ENCODE measurements at places on chromosomes 12 and 14.

DNA sequence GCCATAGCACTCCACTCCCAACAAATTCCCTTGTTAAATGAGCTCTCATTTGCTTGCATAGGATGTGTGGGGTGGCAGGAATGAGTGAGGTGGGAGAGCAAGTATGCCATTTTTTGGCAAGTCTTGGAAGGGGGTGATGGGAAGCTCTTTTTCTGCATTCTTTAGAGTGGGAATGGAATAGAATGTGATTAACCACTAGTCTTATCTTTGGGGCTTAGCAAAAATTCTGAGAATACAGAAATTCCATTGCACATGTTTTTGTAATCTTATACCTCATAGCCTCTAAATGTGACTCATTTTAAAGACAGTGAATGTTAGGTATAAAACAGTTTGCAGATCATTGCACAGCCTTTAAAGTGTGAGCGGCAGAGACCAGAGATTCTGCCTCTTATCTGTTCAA lies 28.4 kb upstream of the NEDD1 start:
- DNase-seq = no peak

GRCh38 chr14:61335049-61335448 lies 13.7 kb downstream of the PRKCH start:
- DNase-seq = no peak

DNA sequence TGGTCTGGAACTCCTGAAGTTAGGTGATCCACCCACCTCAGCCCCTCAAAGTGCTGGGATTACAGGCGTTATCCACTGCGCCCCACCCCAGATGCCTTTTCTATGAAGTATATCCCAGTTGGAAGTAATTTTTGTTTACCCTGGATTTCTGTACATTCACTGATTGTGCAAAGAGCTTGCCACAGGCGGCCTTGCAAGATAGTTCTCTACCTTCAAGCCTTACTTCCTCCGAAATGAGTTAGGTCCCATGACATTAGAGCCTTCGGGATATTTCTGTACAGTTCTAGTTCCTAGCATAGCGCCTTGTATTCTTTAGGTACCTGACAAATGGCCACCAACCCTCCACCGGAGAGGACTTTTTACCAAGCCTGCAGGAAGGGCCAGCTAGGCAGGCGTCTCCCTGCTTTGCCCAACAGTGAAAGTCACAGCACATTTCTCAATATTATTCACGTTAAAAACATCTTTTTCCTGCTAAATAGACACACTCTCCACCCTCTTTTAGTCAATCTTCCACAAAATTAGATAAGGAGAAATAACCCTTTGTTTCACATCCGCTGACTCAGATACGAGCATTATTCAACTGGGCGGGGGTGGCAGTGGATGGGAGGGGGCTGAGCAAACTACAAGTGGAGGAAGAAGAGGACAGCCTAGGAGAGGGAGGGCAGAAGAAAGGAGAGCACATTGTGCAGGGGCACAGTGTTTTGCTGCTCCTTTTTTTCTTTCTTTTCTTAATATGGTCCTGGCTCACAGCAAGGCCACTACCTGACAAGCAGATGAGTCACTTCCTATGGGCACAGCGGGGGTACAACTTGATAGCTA lies 40.0 kb upstream of the CAPRIN2 start:
- no peak for DNase-seq

DNA sequence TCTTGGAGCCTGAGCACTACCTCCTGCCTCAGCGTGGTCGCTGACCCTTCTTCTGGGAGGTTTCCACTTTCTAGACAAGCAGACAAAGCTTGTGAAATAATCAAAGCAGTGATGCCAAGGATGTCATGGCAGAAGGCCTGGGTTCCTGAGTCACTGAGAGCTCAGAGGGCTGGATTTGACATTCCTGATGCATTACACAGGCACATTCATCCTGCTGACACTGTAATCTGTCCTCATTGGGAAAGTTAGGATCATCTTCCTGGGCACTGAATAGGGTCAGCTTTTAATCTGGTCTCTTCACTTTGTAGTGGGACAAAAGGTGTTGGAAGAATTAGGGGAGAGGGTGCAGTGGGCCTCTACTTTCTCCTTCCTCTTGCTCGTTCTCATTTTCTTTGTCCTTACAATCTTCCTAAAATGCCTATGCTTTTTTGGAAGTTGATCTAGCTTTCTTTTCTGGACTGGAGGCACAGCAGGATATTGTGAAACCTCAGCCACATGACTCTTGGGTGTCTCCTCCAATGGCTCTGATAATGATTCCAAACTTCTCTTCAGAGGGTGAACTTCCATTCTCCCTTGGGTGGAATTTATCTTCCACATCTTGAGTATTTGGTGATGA lies 29.6 kb downstream of the EEA1 start:
- DNase-seq = no peak

GRCh38 chr14:85453401-85454225 lies 76.3 kb upstream of the FLRT2 start:
- no peak for DNase-seq

DNA sequence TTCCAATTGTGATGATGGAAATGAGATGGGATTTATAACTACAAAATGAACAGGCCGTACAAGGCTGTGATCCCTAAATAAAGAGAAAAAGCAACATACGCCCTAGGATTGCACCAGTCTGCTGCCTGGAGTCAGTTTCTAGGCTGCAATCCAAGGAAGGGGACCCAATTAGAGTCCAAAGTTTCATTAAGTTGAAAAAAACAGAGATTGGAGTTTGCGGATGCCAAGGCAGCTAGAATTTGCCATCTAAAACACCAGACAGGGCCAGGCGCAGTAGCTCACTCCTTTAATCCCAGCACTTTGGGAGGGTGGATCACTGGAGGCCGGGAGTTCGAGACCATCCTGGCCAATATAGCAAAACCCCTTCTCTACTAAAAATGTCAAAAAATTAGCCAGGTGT lies 661.0 kb downstream of the RPS29 start:
- no peak for DNase-seq

DNA sequence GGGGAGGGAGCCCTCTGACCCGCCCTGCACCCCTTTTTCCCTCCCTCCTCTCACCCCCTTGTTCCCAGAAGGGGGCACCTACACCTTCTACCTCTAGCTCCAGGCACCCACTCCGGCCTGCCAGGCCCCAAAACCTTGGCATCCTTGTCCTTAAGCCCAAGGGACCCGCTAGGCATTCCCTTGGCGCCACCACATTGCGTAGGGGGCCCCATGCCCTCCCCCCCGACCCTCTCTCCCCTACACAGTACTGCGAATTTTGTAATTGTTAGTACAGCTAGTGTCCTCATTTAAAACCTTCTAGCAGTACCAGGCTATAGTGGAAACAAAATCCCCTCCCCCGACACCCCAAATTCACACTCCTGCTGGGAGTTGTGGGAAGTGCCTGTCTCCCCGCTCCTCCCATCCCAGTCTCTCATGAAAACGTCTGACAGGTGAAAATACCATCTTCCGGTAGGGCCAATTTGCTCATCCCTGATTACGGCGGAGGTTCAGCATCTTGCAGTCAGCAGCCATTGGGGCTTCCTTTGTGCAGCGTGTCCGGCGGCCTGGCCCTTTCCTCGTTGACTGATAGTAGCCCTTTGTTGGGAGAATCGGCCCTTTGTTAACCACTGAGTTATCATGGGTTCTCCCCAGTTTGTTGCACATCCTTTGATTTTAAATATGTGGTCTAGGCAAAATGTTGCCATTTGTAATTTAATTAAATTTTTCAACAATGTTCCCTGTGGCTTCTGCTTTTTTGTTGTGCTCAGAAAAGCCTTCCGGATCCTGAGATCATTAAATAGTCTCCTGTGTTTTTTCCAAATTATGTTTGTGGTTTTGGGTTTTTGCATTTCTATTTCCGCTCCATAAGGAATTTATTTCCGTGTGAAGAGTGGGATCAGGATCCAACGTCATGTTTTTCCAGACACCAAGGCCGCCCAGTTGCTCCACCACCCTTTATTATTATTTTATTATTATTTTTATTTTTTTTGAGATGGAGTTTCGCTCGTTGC lies 7.9 kb upstream of the CEP170B start:
- no peak for DNase-seq

DNA sequence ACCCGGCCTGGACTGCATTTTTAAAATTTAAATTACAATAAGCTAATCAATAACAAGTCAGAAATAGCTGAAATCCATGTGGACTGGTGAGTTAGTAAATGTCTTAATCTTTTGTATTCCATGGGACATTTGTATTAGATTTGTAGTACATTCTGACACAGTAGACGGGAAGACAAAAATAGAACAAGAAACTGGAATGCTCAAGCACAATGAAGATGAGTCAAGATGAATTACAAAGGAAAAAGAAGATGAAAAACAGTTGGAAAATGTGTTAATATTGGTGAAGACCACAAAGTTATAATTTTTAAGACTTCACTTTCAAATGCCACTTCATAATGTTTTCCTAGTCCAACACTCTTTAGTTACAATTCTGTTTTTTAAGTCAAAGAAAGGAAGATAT lies 97.8 kb upstream of the FERMT2 start:
- DNase-seq = no peak

GRCh38 chr14:71415404-71415690 lies 508.1 kb downstream of the PCNX1 start:
- DNase-seq = no peak

GRCh38 chr14:88559852-88560251 lies 3.0 kb upstream of the ZC3H14 start:
- no peak for DNase-seq

- DNase-seq = no peak
These were observed 17.9 kb downstream of the SIVA1 start for GRCh38 chr14:104770851-104771272.

- DNase-seq = no peak
These were observed 11.1 kb upstream of the SMAGP start for GRCh38 chr12:51281202-51281924.

- DNase-seq = no peak
These were observed 78.0 kb upstream of the IFNG-AS1 start for GRCh38 chr12:67911275-67911600.

DNA sequence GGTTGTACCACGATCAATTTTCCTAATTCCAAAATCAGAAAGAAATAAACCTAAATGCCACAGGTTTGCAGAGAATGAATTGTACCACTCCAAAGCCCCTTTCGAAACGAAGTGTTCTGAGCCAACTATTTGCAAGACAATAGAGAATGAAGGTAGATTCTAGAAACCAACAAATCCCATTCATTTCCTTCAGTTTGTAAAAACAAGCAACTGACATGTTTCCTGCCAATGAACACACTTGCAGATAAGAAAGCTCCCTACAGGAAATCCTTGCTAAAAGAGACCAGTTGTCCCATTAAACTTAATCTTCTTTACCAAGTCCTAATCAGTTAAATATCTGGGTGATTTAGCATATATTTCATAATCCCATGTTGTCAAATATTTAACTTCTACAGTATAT lies 198.4 kb upstream of the FOXN3 start:
- DNase-seq = no peak

DNA sequence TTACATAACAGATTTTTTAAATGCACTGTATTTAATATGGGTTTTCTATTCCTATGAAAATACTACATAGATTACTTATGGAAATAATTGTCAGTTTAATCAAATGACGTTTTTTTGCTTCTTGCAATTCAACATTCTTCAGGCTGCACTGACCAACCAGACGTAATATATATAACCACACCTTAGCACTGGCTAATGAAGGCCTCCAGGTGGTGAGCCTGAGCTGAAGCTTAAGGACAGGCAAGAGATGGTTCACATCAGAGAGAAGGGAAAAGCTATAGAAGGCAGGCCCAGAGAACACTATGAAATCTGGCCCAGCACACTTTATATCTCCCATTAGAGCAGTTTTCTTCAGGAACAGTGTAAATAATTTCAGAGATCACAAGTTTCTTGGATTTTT lies 2.8 kb upstream of the MDGA2 start:
- no peak for DNase-seq

DNA sequence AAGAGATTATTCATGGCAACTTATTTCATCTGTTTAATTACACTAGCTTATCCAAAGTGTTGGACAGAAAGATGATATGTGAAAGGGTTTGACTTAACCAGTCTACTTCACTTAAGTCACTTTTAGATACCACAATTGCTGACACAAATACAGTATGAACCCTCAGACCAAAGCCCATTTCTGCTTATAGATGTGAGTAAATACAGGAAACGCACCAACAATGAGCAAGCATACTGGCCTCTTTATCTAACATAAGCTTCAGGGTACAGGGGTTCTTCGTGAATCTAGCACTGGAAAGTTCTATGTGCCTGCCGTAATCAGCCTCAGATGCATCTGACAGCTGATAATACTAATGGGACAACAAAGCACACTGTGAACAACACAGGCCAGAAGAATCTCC lies 209.6 kb downstream of the MED13L start:
- no peak for DNase-seq

DNA sequence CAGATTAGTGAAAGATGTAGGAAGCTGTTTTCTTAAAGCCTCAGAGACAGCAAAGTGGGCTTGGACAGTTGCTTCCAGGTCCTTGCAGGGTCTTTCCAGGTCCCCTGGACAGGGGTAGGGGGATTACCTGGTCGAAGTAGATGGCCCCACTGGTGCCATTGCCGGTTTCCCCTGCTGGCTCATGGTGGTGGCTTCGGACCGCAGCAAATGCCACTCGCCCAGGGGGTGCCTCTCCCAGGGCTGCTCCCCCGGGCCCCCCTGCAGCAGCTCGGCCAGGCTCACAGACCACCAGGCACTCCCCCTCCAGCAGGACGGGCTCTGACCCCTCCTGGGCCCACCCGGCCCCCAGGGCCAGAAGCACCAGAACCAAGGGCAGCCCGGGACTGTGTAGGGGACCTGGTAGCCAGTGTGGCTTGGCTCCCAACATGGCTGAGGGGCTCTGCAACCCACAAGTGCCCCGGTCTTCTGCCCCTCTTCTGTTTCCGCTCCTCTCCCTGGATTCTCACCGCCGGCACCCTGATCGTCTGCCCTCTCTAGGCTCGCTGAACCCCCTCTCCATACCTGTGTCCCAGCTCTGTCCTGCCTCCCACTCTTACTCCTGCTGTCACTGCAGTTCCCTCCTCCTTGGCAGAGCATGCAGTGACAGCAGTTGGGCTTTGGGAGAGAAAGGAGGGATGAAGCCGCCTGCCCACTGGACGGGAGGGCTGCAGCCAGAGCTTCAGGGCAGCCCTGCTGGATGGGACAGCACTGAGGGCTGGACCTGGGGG lies 657 bp downstream of the CBLN3 start:
- DNase-seq = no peak

All from NCI-H2171 (cell line).